ENCODE measurements at places on chromosomes 3 and 15.

DNA sequence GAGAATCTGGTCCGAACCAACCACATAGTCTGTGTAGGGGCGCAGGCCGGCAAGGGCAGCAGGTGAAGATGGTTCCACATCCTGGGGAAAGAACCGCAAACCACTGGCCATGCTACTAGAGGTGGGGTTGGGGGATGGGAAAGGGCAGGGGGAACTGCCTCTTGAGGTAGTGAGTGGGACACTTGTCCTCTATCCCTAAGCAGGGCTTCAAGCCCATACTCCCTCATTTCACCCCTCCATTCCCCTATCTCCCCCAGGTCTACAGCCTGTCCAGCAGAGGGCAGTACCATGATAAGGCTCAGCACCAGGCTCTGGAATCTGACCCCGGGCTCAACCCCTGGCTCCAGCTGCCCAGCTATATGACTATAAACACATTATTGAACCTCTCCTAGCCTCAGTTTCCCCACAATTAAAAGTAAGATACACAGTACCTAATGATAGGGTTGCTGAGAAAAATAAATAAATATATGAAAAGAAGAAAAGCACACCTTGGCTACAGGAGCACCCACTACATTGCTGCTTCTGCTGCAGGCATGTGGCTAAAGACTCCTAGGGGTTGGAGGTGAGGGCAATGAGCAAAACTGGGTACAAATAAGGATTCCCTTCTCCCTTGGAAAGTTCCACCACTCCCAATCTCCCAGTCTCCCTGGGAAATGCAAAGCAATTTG is 6.3 kb downstream of the GORASP1 start:
- DNase-seq = no peak

GRCh38 chr3:73148682-73149081 is 87.2 kb downstream of the EBLN2 start:
- no peak for DNase-seq

- no peak for DNase-seq
Observed at GRCh38 chr3:36874424-36874823, 70.4 kb downstream of the TRANK1 start.

DNA sequence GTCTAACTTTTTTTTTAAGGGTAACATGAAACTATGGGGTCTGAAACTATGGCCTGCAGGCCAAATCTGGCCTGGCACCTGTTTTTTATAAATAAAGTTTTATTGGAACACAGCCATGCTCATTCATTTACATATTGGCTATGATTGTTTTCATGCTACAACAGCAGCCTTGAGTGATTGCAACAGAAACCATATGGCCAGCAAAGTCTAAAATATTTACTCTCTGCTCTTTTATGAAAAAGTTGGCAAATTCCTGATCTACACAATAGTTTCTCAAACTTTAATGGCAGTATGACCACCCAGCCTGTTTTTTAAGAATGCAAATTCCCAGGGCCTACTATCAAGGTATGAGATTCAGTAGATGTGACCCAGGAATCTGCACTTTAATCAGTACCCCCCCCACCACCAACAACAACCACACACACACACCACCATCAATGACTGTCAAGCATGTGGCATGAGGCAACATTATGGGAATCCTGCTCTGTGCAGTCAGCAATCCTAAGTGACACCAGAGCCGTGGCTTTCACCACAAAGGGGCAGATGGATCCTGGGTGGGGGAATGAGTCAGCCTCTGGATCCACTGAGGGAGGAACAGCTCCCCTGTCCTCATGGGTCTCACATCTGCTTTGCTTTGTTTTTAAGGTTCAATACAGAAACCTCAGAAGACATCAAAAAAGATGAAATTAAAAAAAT is 142.8 kb downstream of the NTRK3 start:
- no peak for DNase-seq

DNA sequence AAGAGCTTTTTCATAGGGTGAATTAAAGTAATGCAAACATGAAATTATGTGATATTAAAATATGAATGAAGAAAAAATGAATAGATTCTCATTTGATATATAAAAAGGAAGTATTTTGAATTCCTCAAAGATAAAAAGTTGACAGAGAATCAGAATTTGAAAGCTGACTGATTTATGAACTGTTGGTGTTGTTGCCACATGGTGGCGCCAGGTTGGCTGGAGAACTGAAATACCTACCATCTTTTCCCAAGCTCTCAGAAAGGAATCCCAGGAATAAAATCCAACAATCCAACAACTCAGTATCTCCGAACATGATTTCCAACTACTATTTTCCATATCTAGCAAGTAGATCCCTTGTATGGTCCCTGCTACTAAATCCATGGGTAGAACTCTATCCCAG is 3.1 kb downstream of the MYRIP start:
- peak; percentile 3 for DNase-seq

- DNase-seq = no peak
Observed at GRCh38 chr15:48667701-48668100, 22.2 kb upstream of the FBN1 start.

- no peak for DNase-seq
Observed at GRCh38 chr3:194960446-194961032, 274.9 kb downstream of the FAM43A start.

GRCh38 chr3:12994357-12994606 is 78.9 kb downstream of the IQSEC1 start:
- no peak for DNase-seq

DNA sequence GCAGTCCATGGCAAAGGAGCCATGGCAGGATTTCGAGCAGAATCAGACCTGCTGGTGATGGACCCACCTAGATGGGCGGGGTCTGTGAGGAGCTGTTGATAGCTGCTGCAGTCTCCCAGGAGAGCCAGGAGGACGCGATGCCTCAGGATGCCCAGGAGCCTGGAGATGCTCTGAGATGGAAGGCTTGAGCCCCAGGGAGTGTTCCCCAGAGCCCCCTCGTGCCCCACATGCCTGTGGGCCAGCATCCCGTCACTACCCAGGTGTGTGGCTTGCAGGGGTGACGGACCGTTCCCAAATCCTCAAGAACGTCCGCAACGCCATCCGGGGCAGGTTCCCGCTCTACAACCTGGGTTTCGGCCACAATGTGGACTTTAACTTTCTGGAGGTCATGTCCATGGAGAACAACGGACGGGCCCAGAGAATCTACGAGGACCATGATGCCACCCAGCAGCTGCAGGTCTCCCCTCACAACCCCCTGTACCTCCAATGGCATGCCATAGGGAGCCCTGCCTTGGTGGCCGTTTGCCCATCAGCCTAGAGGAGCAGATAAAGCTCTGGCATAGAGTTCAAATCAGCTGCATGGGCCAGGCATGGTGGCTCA is 6.7 kb downstream of the ITIH1 start:
- DNase-seq = no peak

DNA sequence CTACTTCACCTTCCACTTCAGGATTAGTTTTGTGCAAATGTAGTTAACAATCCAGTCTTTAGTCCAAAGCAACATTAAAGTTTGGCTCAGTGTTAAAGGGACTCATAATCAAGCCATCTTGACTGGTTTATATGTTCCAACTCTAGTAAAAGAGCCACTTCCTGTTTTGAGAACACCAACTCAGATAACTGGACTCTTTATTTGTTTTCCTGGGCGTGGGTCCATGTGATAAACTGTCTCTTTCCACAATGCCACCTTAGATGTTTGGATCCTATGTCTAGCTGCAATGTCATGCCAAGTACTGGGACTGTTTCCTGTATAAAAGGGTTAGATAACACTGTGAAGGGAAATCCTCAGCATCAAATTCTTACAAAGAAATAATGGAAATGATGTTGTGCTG is 545.0 kb downstream of the PYDC2 start:
- DNase-seq = no peak

GRCh38 chr15:32706704-32707103 is 11.1 kb upstream of the GREM1 start:
- no peak for DNase-seq

GRCh38 chr3:44208086-44208485 is 33.6 kb upstream of the TOPAZ1 start:
- DNase-seq = no peak

GRCh38 chr3:17639257-17639656 is 103.2 kb downstream of the TBC1D5 start:
- DNase-seq = peak; percentile 38

DNA sequence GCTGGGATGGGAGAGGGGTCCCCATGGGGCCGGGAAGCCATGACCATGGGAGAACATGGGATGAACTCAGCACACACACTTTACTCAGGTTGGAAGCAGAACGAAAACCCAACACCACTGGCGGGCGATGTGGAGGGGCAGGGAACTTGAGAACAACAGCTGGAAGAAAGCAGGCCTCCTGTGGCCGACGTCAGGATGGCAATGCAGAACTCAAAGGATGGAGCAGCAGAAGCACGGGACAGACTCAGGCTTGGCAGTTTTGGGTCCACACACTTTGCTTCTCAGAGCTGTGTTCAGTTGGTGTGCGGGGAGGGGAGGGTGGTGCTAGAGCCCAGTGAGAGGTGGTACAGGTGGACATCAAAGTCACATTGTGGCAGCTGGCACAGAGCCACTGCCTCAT is 80.7 kb downstream of the SEC22A start:
- no peak for DNase-seq

DNA sequence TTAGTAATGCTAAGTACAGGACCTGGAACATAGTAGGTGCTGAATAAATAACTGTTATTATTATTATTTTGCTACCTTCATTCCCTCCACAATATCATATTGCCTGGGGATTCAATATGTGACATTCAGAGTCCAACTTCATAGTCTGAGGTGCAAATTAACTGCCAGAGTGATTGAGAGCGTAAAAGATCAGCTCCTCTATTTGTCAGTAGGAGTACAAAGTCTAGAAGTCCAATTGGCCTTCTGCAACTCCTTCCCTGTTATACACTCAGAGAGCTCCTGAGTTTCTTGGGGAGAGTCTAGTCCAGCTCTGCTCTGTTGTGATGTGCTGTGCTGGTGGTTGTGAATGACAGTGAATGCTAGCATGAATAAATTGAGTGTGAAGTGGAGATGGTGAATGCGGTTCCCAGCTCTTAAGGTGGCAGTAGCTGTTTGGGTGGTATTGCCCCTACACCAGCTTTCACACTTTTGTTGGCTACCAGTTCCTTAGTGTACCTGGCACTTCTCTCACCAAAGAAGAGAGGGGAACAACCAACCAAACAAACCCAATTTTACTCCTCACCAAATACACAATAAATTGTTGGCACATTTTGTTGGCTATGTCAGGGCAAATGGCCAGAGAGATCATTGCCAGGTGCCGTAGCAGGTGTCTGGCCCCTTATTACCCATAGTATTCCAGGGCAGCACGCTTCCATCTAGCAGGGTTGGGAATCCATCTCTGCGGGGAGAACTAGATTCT is 270.1 kb upstream of the TBL1XR1 start:
- no peak for DNase-seq

DNA sequence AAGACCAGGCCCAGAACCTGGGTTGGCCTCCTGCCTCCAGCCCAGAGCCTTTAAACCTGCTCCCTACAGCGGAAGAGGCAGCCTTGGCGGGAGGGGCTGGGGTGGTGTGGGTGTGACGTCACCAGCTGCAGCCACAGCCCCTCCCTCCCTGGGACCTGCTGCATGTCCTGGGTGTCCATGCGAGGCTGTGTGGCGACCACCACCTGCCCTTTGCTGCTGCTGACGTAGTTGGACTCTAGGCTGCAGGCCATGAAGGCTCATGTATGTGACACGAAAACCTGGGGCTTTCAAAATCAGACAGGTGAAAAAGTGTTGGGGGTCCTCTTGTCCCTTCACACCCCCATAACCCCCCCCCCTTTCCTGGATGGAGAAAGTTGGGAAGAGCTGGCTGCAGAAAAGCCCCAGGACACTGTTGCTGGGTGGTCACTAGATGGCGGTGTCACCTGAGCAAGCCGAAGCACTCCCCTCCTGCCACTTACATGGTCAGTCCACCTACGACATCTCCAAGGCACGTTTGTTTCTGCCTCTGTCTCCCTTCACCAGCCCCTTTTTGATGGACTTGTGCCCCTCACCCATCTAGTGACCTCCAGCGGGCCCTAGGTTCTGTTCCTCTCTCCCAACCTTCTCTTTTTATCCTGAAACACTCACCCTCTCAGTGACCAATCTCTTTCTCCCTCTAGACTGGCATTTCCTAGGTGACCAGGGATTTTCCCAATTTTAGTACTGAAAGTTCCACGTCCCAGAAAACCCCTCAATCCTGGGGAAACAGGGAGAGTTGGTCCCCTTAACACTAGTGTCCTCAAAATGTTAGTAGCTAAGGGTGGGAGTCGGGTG is 35.2 kb downstream of the SLC6A20 start:
- DNase-seq = peak; percentile 62

GRCh38 chr3:63473641-63474166 is 178.8 kb upstream of the SNTN start:
- DNase-seq = no peak

DNA sequence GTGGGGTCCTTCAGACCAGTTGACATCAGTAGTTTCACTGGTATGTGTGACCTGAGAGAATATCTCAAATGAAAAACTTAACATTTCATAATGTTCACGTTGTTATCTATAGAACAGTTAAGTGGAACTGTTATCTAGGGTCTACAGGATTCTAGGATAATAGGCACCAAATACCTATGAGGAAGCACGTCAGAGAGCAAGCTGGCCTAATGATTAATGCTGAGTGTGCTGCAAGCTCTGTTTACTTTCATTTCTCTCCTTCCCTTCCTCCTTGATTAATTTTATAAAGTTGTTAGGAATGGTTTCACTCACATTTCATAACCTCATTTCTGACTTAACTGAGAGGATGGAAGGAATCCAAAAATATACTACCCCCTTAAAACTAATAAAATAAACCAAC is 362.5 kb upstream of the ZNF717 start:
- no peak for DNase-seq

DNA sequence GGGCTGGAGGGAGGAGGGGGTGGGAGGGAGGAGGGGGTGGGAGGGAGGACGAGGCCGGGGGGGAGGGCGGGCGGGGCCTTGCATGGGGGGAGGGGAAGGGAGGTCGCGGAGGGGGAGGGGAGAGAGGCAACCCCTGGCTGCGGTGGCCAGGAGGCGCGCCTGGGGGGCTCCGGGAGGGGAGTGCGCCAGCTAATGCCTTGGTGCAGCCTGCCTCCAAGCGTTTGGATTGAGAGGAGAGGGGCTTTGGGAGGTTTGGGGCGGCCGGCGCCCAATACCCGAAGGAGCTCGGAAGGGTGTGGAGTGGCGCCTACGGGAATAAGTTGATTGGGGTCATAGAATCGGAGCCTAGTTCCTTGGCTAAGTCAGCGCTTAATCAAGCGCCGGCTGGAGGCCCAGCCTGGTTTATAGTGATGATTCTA is 557 bp downstream of the TFG start:
- no peak for DNase-seq

- DNase-seq = no peak
Observed at GRCh38 chr3:143171141-143171980, 51.8 kb downstream of the CHST2 start.

DNA sequence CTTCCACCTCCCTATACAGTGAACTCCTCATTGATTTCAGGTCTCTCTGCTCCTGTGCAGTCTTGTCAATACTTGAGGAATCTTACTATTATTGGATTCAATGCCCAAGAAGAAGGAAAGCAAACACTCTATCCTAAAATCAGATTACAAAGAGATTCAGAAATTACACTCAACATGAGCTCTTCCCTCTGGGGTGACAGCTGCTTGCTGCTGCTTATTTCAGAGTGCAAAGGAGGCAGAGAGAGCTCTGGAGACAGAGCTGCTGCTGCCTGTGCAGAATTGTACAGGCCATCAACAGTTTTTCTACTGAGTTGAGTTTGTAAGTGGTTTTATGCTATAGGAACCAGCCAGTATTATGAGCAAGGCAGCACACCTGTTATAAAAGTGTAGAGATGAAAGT is 7.1 kb downstream of the RYR3 start:
- DNase-seq = no peak

GRCh38 chr15:96416218-96416933 is 85.9 kb downstream of the NR2F2 start:
- DNase-seq = no peak

GRCh38 chr3:188468662-188469061 is 314.7 kb downstream of the LPP start:
- no peak for DNase-seq

Measured in fibroblast of the conjunctiva (primary cell).